Fibroblast of gingiva (primary cell): ENCODE measurements at places on chromosomes 2 and 18.

- no peak for DNase-seq
Observed at GRCh38 chr2:10053351-10053750, 10.0 kb downstream of the KLF11 start.

DNA sequence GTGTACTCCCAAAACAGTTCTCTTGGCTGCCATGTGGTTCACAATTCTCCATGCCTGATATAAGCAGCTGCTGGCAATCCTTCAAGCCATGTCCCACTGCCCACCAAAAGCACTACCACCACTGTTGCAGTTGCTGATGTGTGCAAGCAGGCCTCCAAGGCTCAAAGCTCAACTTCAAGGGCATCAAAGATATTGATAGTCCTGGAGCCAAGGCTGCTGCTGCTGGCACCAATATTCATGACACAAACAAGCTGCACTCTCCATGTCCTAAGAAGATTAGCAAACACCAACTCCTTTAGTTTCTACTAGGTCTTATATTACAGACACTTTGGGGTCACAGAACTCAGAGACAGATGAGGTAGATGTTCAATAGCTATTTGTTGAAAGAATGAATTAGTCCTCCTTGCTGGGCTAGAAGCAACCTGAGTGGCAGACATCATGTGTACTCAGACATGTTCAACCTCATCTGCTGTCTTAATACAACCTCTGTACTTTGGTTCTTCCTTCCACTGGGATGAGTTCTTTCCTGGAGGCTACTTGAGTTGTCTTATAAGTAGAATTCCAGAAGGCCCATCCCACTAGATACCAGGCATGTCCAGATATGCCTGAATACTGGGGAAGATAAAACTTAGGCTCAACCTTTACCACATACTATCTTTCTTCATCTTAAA is 104.5 kb upstream of the UGP2 start:
- no peak for DNase-seq

- DNase-seq: no peak
Observed at GRCh38 chr2:224876522-224876921, 160.4 kb upstream of the CCDC195 start.

DNA sequence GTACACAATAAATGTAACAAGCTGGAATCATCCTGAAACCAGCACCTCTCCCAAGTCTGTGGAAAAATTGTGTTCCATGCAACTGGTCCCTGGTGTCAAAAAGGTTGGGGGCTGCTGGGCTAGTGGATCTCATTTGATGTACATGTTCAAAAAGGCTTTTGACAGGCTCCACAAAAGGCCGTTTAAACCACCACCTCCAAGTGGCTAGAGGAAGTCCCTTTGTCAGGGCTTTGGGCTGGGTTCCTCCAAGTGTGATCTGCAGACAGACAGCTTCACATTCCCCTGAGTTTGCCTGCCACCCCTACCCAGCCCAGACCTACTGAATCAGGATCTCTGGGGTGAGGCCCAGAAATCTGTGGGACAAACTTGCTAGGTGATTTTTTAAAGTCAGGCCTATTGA is 84.7 kb downstream of the TGFA start:
- no peak for DNase-seq

DNA sequence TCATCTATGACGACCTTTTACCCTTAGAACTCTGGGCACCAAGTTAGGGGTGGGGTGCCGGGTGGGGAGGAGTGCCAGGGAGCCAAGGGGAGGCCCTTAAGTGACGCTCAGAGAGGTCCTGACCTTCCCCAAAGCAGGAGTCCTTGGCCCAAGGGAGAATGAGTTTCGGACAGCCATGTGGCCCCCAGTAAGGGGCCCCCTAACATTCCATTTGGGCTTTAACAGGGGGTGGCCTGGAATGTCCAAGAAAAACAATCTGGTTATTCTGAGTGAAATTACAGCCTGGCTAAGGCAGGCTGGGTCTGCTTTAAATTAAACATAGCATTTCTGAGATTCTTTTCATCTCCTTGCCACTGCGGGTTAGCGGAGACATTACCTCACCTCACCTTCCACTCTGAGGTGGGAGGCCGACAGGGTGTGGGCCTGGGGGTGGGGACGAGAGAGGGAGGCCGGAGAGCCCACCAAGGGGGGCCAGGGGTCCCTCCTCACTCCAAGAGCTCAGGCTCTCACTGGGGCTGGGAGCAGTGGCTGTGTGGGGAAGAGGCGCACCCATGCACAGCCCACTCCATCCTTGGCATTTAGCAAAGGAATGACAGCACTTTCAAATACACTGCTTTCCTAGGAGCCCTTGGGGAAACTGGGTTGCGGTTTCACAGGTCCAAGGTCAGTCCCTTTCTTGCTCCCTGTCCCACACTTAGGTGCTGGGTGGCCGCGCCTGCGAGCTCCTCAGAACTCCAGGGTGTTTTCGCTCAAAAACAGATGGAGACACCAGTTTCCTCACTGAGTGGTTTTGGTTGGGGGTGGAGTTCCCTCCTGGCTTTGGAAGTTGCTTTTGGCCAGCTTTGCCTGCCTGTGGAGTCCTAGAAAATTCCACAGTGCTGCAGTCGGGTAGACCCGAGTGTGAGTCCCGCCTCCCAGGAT is 107.4 kb downstream of the POLR1A start:
- peak; percentile 92 for DNase-seq

- DNase-seq: no peak
Observed at GRCh38 chr18:50080316-50080715, 114.6 kb downstream of the MYO5B start.
